ENCODE measurements at places on chromosomes 4 and X.

DNA sequence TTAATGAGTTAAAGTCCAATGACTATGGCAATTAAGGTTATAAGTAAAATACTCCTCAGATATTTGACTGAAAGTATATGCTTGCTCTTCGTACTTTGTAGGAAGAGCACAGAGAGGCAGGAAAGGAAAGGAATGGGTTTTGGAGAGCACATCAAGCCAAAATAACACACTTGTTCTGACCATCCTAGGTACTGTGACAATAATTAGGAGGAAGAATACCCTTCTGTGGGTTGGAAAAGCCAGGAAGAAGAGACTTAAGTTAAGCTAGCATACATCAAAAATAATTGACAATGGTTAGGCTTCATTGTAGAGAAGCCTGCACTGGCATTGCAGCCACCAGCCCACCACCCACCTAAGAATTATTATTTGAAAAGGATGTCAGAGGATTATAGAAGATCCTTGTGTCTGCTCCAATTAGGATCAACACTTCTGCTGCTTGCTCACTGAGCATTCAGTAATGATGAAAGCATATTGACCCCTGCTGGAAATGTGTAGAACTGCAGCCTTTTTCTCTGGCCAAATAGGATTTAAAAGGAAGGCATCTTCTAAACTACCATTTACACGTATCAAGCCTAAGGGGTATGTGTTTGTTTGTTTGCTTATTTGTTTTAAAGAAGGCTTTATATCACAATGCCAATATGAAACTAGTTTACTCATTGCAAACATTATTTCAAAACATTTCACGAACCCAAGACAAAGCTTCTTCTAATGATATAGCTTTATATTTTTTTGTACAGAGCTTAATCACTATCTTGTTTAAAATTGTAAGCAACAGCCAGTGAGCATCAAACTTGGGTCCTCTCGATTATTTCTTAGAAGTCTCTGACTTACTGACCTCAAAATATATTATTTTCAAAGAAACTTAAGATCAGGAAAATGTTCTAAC lies 286.2 kb upstream of the TET2 start:
- DNase-seq = peak; percentile 28

DNA sequence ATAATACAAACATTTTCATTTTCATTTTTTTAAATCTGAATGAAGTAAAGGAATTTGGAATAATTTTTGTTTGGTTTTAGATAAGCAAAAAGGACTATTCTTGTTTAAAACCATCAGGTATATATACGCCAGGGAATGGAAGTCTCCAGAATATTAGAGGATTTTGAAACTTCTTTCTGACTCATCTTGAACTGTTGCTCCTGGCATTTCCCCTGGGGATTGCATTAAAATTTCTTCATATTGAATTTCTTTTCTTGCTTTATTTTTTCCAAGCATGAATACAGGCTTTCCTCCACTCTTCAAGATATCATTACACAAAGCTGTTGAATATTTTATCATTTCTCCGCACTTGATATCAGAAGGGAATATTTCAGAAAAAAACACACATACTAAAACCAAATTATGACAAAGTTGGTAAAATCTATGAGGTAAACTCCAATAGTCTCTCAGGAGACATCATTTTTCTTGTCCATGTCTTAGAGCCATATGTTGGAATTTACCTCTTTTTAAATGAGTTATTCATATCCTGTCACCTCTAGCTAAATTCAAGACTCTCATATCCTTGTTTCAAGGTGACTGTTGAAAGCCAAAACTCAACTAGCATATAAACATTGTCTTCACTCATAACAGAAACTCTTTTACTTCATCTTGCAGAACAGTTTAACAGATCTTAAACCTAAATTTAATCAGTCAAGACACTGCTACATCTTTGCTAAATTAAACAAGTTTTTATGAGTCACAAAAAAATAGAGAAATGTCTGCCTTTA lies 20.7 kb upstream of the CSN1S1 start:
- DNase-seq = no peak

DNA sequence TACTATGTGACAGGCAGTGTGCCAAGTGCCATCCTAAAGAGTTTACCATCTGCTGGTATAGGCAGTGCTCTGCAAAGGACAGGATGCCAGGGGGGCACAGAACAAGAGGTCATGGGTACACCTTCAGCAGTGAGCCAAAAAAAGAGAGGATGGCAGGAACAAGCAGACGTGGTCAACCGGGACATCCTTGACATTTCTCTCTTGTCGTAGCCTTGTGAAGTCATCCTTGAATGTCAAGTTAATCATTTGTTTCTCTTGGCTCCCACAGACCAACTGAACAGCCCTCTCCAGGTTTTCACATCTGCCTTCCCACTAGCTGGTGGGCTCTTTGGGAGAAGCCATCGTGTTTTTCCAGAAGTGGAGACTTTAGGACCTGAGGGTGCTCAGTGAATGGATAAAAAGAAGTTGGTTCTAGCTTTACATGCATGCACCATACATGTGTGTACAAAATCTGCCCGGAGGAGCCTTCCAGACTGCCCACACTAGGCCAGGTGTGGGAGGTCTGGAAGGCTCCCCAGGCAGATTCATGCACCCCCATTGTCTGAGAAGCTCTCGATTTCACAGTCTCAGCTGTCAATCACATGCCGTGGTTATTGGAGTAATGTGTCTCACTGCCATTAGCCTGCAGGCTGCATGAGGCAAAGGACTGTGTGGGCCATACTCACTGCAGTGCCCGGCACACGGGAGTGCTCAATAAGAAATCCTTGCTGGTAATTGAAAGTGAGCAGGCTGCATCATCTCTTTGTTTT lies 16.4 kb downstream of the PNMA6F start:
- no peak for DNase-seq

- no peak for DNase-seq
Observed at GRCh38 chr4:8597319-8597718, 4.8 kb downstream of the CPZ start.

- DNase-seq = no peak
Observed at GRCh38 chr4:183059797-183060196, 39.3 kb upstream of the WWC2 start.

DNA sequence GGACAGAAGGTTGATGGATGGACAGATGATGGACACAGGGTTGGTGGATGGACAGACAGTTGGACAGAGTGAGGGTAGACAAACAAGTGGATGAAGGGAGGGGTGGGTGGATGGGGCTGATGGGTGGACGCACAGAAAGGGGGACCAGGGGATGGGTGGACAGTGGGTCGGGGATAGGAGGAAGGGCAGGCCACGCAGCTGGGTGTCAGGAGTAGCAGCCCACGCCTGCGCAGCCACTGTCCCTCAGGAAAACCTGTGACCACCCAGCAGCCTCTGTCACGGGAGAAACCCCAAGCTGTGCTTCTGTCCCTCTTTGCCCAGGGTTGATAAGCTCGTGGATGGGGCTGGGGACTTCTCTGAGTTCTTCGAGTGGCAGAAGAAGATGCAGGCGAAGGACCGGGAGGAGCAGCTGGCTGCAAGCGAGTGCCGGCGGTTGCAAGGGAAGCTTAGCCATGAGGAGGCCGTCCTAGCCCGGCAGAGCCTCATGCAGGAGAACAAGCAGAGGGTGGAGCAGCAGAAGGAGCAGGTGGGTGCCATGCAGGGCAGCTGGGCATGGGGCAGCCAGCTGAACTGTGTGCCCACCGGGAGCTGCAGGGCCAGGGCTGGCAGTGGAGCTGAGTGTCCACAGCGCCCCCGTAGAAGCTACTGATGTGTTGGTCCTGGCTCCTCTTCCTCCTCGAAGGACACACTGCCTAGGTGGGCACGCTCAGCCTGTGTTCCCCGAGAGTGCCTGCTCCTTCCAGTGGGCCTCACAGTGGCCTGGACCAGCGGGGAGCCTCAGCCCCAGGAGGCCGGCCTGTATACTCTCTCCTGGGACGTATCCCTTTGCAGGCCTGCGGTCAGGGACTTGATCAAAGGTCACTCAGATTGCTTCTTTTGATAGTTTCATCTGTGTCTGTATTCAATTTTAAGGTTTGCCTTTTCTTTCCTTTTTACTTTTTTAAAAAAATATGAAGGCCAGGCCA lies 16.8 kb upstream of the RNF4 start:
- DNase-seq = no peak

GRCh38 chrX:150772150-150772970 lies 79.2 kb downstream of the MTMR1 start:
- peak; percentile 76 for DNase-seq

GRCh38 chr4:6550821-6551220 lies 24.2 kb upstream of the MAN2B2 start:
- DNase-seq = no peak

DNA sequence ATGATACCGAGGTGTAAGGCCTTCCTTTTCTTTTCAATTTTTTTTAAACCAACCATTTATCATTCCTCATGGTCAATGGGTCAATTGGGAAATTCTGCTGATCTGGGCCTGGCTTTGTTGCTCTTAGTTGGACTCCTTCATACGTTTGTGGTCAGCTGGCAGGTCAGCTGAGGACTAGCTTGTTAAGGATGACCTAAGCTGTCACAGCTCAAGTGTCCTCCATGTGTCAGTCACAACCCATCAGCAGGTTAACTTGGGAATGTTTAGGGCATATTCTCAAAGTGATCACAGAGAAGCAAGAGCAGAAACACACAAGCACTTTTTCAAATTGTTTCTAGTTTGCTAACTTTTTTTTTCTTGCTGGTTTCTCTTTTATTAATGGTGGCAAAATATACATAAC lies 117.4 kb upstream of the MAB21L2 start:
- no peak for DNase-seq

DNA sequence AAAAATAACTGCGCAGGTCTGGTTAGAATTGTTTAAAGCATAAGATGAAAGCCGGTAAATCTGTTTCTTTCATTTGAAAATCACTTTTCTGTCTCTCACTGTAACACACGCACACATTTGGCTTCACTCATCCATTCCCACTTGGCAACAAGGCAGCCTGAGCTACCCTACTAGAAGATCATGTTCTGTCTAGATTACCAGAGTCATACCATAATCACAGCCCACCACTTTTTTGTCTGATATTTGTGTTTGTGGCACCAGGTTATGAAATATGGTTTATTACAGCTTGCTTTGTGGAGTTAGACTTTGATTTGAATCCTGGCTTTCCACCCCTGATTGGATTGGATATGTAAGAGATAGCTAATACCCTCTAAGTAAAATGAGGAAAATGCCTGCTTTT lies 2.2 kb downstream of the USO1 start:
- no peak for DNase-seq

GRCh38 chr4:21410372-21410771 lies 538.2 kb downstream of the KCNIP4 start:
- no peak for DNase-seq
